ENCODE measurements at places on chromosomes 2 and 18.

DNA sequence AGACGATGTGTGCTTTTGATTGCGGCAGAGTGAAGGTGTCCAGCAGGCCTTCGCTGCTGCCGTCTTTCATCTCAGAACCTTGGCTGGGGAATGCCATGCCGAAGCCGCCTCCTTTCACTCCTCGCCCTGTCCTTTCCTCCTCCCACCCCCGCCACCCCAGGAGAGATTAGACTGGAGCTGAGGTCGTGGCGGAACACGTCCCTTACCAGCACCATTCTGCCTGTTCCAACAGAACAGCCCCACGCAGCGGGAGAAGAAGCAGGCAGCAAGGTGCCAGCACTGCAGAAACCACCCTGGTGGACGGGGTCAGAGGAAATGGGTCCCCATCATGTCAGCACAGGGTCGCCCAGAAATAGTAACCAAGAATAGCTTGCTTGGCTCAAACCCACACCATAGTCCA lies 24.8 kb upstream of the RBM44 start:
- no peak for DNase-seq

- DNase-seq = no peak
Measured at GRCh38 chr18:49768051-49768391, 45.3 kb downstream of the ACAA2 start.

- no peak for DNase-seq
Measured at GRCh38 chr18:28584731-28585130, 407.8 kb upstream of the CDH2 start.

DNA sequence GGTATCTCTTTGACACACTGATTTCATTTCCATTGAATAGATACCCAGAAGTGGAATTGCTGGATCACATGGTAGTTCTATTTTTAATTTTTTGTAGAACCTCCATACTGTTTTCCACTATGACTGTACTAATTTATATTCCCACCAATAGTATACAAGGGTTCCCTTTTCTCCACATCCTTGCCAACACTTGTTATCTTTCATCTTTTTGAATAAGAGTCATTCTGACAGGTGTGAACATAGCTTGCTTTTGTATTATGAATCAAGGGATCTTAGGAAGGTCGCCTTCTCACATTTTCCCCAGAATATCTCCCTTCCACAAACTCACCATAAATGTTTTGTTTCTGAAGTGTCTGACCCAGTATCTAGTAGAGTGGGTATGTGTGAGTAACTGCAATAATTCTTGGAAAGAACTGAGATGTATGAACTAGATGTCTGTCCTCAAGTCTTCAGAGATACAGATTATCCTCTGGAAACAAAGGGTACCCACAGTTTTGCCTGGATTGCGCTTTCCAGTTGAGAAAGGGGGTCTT lies 17.1 kb upstream of the SP3 start:
- no peak for DNase-seq

DNA sequence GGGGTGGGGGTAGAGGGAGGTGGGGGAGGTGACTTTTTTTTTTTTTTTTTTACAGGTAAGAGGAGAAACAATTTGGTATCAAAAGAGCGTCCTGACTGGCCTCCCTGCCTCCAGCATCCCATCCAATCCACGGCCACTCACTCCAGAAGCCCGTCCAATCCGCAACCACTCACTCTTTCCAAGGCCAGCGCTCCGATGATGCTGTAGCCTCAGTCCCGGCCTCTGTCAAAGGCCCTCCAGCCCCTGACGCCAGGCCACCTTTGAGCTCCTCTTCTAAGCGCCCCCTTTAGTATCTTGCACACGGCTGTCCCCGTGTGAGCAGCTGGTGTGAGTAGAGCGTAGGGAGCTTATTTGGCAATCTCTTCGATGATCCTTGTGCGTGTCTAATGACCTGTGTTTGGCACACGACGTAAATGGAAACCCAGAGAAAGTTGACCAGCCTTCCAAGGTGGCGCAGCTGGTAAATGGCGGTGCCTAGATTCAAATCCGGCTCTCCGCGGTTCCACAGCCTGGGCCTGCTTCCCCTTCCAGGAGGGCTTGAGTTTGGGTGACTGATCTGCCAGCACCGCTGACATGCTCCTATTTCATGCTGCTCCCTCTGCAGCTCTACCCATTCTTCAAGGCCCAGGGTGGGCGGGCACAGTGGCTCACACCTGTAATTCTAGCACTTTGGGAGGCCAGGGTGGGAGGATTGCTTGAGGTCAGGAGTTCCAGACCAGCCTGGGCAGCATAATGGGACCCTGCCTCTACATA lies 23.8 kb upstream of the PXDN start:
- no peak for DNase-seq

DNA sequence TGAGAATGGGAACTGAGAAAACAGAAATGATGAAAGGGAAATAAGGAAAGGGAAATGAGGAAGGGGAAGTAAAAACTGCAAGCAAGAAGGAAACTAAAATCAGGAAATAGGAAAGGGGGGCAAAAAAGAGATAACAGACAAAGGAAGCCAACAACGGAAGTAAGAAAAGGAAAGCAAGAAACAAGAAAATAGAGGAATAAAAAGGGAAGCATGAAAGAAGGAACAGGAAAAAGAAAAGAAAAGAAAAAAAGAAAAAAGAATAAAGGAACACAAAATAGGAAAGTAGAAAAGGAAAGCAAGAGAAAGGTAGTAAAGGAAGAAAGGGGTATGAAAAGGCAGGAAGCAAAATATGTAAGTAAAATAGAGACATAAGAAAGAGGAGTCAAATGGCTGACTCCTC lies 241.2 kb upstream of the NCKAP5 start:
- DNase-seq = no peak

- DNase-seq = no peak
Measured at GRCh38 chr18:11310476-11311086, 161.2 kb upstream of the PIEZO2 start.

DNA sequence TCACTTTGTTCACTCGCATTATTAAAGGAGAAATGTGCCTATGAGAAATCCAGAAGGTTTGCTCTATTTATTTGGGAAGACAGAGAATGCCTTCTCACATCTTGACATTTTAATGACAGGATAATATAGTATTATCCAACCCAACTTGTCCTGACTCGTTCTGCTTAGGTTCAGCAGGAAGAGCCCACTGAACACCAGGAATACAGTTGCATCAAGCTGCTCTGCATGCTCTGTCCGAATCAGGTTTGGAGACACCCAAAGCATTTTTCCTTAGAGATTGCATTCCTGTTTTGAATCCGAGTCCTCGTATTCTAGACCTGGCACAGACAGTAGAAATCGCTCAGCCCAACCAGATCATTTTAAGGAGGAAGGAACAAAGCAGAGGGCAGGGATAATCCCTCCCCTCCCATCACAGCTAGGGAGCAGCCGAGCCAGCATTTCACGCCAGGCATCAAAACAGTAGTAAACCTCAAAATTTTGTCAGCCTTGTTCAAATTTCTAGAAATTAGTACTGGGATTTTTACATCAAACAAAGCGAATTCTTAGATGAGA lies 837.4 kb upstream of the ID2 start:
- no peak for DNase-seq

DNA sequence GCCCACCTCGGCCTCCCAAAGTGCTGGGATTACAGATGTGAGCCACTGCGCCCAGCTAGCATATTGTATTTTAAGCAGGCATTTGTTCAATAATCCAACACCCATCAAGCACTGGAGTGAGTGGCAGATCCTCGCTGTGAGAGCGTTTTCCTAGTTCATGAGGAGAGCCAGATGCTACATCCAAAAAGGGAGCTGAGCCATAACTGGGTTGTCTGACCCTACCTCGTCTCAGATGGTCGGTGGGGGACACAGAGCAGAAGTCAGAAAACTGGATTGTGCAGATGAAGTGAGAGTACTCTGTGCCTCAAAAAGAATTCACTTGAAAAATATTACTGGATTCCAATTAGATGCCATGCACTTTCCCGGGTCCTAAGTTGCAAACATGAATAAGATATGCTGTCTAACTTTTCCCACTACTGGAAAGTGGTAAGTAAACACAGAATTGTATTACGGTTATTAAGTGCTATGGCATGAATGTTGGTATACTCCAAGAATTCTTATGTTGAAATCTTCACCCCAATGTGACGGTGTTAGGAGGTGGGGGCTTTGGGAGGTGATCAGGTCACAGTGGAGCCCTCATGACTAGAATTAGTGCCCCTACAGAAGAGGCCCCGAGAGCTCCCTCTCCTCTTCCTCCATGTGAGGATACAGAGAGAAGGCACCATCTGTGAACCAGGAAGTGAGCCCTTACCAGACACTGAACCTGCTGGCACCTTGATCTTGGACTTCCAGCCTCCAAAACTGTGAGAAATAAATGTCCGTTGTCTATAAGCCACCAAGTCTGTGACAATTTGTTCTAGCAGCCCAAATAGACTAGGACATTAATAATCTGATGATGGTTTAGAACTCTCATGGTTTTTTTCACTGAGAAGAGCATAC lies 21.5 kb downstream of the SOWAHC start:
- no peak for DNase-seq

DNA sequence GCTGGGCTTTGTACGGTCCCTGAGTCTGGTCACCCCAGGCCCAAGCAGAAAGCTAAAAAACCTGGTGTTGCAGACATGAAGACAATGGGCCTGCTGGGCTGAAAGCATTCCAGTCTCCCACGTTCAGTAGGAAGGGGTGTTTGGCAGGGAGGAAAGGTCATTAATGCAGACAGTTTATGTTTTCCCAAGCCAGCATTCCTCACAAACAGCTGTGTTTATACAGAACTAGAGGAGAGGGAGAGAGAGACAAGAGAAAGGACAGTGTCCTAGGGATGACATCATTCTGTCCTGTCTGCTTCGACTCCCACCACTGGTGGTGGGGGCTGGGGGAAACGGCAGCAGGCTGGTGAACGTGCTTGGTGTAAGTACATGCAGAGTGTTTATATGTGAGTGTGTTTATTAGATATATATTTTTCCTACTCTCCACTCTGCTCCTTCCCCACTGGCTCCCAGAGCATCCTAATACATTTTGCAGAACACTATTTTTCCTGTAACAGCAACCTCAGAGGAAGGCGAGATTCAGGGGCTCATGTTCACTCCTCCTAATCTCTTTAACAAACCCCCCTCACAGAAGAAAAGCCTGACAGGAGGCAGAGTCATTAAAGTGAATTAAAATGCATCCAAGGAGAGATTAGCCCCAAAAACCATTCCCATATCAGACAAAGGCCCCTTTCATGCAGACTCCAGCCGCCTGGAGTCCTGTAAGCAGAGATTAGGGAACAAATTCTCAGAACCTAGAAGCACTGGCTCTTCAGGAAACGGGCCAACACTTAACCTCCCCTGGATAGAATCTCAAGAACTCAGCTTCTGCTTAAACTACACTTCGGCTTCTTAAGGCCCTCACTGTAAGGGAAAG lies 380.4 kb downstream of the TNS1 start:
- no peak for DNase-seq

GRCh38 chr18:23171581-23172156 lies 36.4 kb downstream of the CABLES1 start:
- DNase-seq = no peak

DNA sequence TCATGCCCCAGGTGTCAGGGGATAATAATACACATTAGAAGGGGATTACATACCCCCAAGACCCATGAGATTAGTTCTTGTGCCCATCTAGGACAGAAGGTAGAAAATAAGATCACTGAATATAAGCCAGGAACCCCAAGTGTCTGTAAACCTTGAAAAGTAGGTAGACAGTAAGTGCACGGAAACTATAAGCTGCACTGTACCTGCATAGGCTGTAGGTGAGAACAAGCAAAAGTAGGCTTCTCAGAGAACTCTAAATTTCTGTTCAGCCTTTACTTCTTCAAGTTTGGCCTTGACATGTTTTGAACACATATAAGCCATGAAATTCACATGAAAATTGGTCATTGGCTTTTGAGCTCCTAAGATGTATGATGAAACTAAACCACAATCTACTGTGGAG lies 113.0 kb upstream of the FSIP2 start:
- DNase-seq = no peak

GRCh38 chr2:634636-635388 lies 42.4 kb downstream of the TMEM18 start:
- DNase-seq = no peak

GRCh38 chr2:136407117-136407951 lies 289.4 kb upstream of the CXCR4 start:
- DNase-seq = no peak

DNA sequence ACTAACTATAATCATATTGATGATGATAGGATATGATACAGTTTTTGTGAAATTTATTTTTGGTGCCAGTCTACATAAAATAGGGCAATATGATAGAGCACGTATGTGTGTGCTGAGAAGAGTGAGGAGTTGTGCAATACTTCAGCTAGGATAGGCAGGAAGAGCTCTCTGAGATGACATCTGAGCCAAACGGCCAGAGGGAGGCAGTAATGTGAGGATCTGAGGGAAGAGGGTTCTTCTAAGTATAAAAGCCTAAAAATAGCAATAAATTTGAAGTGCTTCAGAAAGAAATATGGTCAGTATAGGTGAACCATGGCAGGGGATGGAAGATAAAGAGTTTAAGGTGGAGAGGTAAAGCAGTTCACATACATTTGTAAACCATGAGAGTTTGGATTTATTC lies 102.5 kb downstream of the OLA1 start:
- no peak for DNase-seq

GRCh38 chr2:40433736-40434135 lies 18.2 kb downstream of the SLC8A1 start:
- no peak for DNase-seq

DNA sequence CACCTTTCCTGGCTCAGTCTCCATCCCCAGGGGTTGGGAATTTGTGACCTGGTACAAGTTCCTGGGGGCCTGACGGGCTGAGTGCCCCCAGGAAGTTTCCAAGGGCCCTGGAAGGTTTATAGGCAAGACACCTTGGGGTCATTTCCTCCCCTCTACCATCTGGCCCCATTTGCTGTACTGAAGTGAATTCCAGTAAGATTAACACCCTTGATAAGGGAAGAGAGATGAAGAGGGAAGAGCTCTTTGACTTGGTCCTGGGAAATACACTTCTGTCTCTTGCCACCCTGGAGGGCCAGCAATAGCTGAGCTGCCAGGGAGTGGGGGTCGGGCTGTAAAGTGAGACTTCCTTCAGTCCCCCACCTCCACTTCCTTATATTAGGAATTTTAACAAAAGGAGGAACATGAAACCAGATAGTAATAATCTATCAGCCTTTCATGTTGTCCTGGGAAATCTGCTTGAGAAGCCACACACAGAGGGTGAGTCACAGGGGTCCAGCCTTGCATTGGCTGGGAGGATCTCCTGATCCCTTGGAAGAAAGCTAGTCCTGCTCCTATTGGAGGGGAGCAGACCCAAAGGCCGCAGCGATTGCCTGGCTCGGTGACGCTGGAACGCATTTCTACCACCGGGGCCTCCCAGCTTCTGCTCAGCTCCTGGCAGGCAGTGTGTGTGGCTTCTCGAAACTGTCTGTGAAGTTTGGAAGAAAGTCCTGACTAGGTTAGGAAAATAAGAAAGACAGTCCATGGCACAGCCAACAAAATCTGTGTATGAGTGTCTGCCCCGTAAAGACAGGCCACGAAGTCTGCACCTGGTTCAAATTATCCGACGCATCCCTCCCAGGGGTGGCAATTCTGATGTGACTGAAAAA lies 87.3 kb downstream of the ACAA2 start:
- no peak for DNase-seq

GRCh38 chr18:33034945-33035344 lies 262.1 kb upstream of the KLHL14 start:
- DNase-seq = no peak

GRCh38 chr2:56049233-56049845 lies 125.8 kb upstream of the EFEMP1 start:
- no peak for DNase-seq

GRCh38 chr2:50929661-50930060 lies 102.3 kb downstream of the NRXN1 start:
- no peak for DNase-seq
